ENCODE measurements at places on chromosomes 1 and 21. TPM values are rescaled to one million over a fixed set of nuclear protein-coding genes. Genes with fewer than 3 reads are reported as not detected.

Gene PAQR6
- 21.5 TPM for total RNA-seq

Gene OR2T12
- not detected for total RNA-seq

Gene KANK4
- total RNA-seq: 0.20 TPM

Gene FOXD2
- total RNA-seq: 0.44 TPM

Gene FAM131C
- 0.20 TPM for total RNA-seq

Gene TMEM269
- total RNA-seq: 0.17 TPM

Gene ILDR2
- 0.42 TPM for total RNA-seq

Gene PHC2
- total RNA-seq: 117 TPM

Gene RAB4A
- 87.4 TPM for total RNA-seq

Gene KCNJ15
- total RNA-seq: 2.2 TPM

Gene WNT3A
- total RNA-seq: 0.10 TPM

Gene CELA3B
- not detected for total RNA-seq

Gene POFUT2
- 31.3 TPM for total RNA-seq

Gene DNASE2B
- not detected for total RNA-seq

Gene LCE1B
- total RNA-seq: 2.0 TPM

Gene FCER1G
- 2.1 TPM for total RNA-seq

Gene KRTAP11-1
- not detected for total RNA-seq

Gene HDAC1
- 62.9 TPM for total RNA-seq

Gene F13B
- total RNA-seq: not detected

Gene TRIM67
- not detected for total RNA-seq

Gene PEAR1
- 8.8 TPM for total RNA-seq

Gene SMCP
- not detected for total RNA-seq

Gene CELA3A
- total RNA-seq: not detected

Gene CKS1B
- 289 TPM for total RNA-seq

Gene CFHR1
- total RNA-seq: not detected

Gene ELF3
- 0.10 TPM for total RNA-seq

Gene PLD5
- total RNA-seq: 16.1 TPM

Gene SLC1A7
- not detected for total RNA-seq

Gene TARBP1
- total RNA-seq: 45.5 TPM

Gene RIIAD1
- total RNA-seq: not detected

Gene ADCY10
- total RNA-seq: 0.35 TPM

Gene PLA2G2F
- total RNA-seq: not detected

Gene PRDM16
- not detected for total RNA-seq

Gene ITLN2
- not detected for total RNA-seq

Gene RYR2
- 4.0 TPM for total RNA-seq

Gene CD53
- total RNA-seq: not detected

Gene LCE2B
- total RNA-seq: not detected

Gene DDAH1
- 7.9 TPM for total RNA-seq

Gene HIVEP3
- 0.61 TPM for total RNA-seq

Gene SERPINC1
- total RNA-seq: not detected

Gene LAX1
- total RNA-seq: not detected

Gene MAP3K7CL
- total RNA-seq: 6.3 TPM

Gene STXBP3
- 58.4 TPM for total RNA-seq

Gene SPRR2F
- not detected for total RNA-seq

Gene PDZK1IP1
- total RNA-seq: 17.9 TPM

Gene GPR52
- total RNA-seq: 1.2 TPM

Gene SLC45A1
- 0.30 TPM for total RNA-seq

Gene MYOM3
- total RNA-seq: 0.05 TPM

Gene REG4
- total RNA-seq: not detected

Gene OTUD7B
- total RNA-seq: 44.3 TPM

Gene PADI1
- 0.58 TPM for total RNA-seq

Gene SPATA6
- 6.9 TPM for total RNA-seq

Gene ADAMTS5
- total RNA-seq: 0.10 TPM

Gene RPS27
- 3,064 TPM for total RNA-seq

Gene OBSCN
- total RNA-seq: 29.6 TPM

Gene CYP4A22
- total RNA-seq: not detected

Gene SAMD13
- total RNA-seq: 1.2 TPM

Gene BARHL2
- not detected for total RNA-seq
